Pulmonary artery endothelial cell (primary cell): ENCODE measurements at places on chromosomes 13 and 19. TPM values are rescaled to one million over a fixed set of nuclear protein-coding genes. Genes with fewer than 3 reads are reported as not detected.

- DNase-seq: peak; percentile 94
Measured at GRCh38 chr19:48249502-48250014, 6.2 kb downstream of the CARD8 start.

Gene DPP9
- total RNA-seq: 24.5 and 48.0 TPM in 2 replicates

GRCh38 chr13:34360702-34361101 is 542.8 kb downstream of the RFC3 start:
- DNase-seq: no peak

Gene NCCRP1
- not detected in 2 replicates for total RNA-seq

DNA sequence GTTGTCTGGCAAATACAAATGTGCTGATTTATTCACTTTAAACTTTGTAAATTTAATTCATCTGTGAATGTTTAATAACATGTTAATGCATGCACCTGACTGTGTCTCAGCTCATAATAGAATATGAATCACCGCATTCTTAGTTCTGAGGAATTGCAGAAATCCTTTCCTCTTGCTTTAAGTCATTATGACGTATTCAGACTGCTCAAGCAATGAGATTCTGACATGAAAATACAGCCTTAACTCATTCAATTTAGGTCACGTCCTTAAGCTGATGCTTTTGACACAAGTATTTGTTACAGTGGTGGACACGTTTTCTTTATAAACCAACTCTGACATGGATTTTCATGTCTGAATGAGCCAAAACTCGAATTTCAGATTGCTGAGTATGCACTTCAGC is 541.0 kb upstream of the KLF12 start:
- no peak for DNase-seq

Gene TMPRSS9
- not detected in 2 replicates for total RNA-seq

DNA sequence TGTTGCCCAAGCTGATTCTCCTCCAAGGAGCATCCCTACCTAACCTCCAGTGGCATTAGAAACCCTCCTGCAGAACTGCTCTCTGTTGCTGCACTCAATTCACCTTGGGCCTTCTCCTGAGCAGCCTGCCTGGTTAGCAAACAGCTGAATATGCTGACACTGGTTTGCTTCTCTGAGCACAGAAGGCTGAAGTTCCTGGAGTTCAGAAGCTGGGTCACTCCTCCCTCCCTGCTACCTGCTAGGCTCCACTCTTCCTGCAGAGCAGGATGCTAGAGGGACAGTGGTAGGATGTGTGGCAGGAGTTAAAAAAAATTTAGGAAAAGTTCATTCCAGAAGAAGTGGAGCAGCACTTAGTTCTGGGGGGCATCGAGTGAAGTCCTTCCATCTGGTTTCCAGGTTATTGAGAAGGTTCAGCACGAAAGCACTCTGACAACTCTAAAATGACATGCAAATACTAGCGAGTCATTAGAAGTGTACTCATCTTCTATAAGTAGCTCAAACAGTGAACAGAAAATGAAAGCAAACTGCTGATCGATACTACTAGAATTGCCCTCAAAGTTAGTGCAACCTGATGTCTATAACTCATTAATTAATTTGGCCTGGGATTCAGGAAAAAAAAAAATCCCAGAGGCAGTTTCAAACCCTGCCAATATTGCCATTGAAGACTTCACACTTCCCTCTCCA is 293.7 kb downstream of the POU4F1 start:
- no peak for DNase-seq

Gene PRTN3
- not detected in 2 replicates for total RNA-seq

DNA sequence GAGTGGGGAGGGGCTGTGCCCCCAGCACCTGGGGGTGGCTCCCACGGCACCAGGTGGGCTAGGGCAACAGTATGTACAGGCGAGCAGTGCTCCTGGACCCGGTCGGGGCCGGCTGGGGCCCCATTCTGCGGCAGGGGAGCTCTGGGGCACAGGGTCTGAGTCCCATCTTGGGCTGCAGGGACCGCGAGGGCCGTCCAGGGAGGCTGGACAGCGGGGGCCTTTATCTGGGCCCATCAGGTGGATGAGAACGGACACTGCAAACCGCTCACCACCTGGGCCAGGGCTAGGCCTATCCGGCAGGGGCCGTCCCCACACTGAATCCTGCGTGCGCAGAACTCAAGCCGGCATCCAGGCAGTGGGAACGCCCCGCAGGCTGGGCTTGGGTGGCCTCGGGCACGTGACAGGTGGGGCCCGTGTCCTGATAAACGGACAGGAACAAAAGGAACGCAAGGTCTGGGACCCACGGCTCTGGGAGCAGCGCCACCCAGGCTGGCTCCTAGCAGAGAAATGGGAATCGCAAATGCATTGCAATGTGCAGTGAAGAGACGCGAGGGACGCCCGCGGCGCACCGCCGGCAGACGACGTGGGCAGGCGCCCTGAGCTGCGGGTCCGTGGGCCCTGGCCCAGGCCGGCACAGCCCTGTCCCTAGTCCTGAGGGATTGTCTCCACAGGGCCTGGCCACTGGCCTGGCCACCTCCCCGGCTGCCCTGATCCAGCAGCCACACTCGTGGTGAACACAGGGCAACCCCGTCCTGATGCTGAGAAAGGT is 29.7 kb downstream of the BTBD2 start:
- no peak for DNase-seq

Gene CADM4
- total RNA-seq: 4.3 and 5.6 TPM in 2 replicates

- DNase-seq: no peak
Measured at GRCh38 chr13:47480121-47480520, 521.0 kb downstream of the SUCLA2 start.

Gene ZSCAN4
- total RNA-seq: not detected in 2 replicates

GRCh38 chr19:35433448-35433847 is 14.6 kb upstream of the FFAR2 start:
- no peak for DNase-seq

- no peak for DNase-seq
Measured at GRCh38 chr13:91904005-91904404, 505.6 kb downstream of the GPC5 start.

DNA sequence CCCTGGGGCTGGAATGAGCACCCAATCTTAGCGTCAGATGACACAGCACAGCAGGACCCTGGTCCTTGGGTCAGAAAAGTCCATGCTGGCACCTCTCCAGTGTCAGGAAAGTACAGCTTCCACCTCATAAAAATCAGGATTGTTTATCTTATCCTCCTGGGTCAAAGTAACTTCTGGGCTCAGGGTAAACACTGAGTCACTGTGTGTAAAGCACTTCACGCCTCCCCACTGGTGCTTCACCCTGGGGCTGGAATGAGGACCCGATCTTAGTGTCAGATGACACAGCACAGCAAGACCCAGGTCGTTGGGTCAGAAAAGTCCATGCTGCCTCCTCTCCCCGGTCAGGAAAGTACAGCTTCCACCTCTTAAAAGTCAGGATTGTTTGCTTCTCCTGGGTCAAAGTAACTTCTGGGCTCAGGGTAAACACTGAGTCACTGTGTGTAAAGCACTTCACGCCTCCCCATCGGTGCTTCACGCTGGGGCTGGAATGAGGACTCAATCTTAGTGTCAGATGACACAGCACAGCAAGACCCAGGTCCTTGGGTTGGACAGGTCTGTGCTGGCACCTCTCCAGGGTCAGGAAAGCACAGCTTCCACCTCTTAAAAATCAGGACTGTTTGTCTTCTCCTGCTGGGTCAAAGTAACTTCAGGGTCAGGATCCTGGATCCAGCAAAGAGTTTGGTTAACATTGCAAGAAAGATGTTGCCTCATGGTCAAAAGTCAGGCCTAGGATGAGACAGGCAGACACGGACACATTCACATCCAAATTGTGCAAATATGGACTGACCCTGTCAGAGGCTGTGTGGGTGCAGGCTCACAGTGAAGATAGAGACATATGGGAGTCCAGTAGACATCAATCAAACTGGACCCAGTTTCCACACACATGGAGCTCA is 39.2 kb upstream of the CYP2A7 start:
- DNase-seq: no peak

GRCh38 chr19:12666265-12667048 is at the start of the genes MAN2B1 and WDR83:
MAN2B1 (minus strand) TSS chr19:12666742; CDS start chr19:12666701, 41 bp downstream.
WDR83 (plus strand) TSS chr19:12666807; CDS start chr19:12669791, 2,984 bp downstream.
- DNase-seq: no peak

- no peak for DNase-seq
Measured at GRCh38 chr13:24184265-24184841, 23.8 kb downstream of the SPATA13 start.

DNA sequence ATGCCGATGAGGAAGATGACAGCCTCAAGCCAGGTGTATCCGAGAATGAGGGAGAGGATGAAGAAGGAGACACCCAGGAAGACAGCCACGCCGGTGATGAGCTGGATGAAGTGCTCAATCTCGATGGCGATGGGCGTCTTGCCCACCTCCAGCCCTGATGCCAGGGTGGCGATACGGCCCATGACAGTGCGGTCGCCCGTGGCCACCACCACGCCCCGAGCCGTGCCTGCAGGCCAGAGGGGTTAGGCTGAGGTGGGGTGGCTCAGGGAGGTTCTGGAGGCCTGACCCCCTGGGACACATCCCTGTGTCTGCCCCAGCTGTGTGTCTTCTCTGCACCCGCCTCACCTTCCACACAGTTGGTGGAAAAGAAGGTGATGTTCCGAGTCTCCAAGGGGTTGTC is 9.1 kb downstream of the ATP1A3 start:
- no peak for DNase-seq

DNA sequence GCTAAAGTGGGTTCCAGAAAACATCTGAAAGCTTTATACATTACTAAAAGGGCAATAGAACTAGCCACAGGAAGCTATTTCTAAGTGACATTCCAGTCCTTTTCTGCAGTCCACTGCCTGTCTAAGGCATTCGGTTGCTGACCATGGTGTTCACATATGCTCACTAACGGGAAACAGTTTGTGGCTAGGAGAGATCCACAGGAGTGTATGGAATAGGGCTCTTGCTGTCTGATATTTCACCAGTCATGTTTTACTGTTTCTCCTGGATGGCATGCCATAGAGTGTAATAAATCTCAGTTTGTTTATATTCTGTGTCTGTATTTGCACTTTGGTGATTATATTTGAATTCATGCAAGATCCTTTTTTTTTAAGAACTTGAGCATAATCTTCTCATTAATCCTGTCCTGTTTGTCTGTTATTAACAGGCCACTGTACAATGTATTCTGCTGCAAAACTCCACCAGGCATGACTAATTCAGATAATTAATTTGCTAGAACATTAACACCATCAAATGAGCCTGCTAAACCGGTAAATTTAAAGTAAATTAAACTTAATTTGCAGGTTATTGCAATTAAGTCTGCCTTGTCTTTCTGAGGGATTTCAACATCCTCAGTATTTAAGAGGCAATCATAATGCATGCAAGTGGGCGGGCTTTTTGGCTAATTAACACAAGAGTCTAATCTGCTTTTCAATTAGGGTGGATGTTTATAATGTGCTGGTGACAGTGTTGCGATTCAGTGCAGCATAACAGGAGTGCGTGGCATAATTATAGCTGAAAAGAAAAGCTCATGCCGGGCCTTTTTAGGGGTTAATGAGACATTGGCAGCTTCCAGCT is 201.3 kb downstream of the POU4F1 start:
- DNase-seq: no peak

DNA sequence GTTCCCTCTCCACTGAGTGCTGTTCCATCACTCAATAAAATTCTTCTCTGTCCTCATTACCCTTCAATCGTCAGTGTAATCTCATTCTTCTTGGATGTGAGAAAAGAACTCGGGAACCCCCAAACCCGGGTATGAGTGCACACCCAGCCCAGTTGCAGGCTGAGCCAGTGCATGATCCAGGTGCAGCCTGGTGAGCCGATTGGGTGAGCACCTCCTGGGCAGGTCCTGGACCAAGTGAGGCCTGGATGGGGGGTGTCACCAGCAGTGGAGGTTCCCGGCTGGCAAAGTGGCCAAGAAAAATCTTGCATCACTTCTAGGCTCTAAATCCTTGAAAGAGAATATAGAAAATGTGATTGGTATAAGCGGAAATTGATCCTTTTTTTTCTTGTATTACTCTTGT is 878.8 kb upstream of the KLHL1 start:
- no peak for DNase-seq

DNA sequence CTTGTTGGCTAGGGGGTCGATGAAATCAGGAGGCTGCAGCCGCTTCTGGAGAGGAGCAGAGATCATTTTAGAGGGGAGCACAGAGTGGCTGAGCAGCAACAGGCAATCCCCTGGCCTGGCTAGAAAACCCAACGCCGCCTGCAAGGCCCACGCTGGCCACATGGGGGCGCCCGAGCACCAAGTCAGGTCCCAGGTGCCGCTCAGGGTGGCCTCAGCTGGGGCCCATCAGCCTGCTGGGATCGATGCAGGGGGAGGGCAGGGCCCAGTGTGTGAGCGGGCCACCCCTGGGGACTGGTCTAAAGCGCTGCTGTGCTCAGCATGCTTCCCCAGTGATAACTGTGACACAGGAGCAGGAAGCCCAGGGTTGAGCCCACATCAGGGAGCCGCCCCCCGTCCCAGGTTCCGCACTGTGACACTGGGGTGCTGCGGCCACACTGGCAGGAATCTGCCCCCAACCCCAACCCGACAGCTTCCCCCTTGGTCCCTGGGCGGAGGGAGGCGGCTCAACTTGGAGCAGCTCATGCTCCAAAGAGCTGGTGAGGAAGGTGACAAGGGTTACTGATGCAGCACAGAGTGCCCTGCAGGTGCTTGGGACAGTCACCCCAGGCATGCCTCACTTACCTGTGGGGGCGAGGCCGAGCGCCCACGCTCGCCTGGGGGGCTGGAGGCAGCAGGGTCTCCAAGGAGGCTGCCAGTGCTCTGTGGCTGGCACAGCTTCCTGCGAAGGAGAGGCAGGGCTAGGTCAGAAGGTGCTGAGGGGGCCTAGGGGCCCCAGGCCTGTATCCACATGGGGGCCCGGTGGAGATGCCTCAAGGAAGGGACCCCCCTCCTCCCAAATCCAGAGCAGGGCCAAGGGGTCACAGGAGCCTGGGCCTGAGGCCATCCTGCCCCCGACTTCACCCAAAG is 13.3 kb upstream of the ISYNA1 start:
- DNase-seq: no peak

DNA sequence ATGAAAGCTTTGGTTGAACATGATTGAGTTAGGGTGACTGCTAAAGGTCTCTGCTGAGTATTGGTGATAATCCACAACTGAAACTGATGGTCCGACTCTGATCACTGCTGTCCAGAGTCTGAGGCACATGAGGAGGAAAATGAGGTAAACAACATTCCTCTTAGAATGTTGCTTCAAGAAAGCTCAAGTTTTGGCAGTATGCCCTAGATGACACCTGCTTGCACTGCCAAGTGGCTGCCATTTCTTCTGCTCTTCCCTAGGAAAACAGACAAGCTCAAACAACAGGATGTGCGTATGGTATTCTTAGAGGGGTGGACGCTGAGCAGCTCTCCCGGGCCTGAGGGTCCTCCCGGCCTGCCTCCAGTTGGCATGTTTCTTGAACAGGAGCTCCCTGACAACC is 15.2 kb upstream of the MTIF3 start:
- DNase-seq: no peak

Gene ZNF565
- total RNA-seq: 3.9 and 6.6 TPM in 2 replicates

DNA sequence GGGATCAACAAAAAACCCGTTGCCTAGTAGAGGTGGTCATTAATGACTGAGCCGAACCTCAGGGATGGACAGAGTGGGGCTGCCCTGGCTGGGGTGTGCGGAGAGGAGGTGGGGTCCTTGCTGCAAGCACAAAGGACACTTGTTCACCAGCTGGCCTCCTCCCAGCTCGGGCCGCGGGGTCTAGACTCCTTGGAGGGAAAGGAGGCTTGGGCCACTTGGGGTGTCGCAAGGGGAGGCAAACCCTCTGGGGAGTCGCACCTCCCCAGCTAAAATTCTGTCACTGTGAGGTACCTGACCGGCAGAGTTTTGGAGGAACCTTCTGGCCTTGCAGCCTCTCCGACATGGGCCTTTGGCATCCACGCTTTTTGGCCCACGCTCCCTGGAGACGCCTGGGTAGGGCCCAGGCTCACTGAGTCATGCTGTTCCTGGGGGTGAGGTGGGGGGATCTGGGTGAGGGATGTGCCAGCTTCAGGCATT is 8.2 kb downstream of the KLHL26 start:
- no peak for DNase-seq
